ENCODE measurements at places on chromosomes 2 and 18.

- DNase-seq, result no peak
Measured at GRCh38 chr2:11748018-11748860, 1.8 kb downstream of the LPIN1 start.

GRCh38 chr18:32019251-32019948, 775 bp downstream of the RNF125 start:
- peak; percentile 67 for DNase-seq

DNA sequence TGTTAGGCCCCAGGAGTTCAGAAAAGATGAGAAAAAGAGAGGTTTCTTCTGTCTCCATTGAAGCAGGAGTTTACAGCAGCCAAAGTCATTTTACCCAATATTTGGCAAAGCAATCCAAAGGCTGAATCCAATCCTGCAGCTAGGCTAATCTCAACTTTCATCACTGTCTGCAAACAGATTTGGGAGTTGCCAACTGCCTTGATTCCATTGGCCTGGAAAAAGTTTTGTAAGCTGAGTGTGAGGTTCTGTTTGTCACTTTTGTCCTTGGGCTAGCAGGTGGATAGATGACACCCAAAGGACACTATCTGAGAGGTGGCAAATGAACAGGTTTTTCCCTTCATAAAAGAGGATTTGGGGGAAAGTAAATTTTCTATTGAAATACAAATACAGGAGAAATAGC, 56.6 kb upstream of the SETBP1 start:
- no peak for DNase-seq

DNA sequence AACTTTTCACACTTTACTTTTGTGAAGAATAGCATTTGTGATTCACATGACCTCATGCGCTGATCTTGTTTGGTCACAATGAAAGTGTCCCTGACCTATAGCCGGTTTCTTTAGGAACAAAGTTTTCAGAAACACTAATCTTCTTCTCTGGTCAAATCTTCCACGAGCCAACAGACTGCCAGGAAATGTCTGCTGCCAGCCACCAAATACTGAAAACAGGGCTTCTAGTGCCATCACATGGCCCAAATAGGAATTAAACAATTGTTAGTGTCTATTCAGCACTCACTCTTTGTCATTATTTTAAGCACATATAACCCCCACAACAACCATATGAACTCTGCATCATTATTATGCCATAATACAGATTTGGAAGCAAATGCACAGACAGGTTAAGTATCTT, 286.5 kb upstream of the SYT4 start:
- DNase-seq, result no peak

- DNase-seq, result no peak
Measured at GRCh38 chr2:212915121-212915782, 236.2 kb downstream of the IKZF2 start.

DNA sequence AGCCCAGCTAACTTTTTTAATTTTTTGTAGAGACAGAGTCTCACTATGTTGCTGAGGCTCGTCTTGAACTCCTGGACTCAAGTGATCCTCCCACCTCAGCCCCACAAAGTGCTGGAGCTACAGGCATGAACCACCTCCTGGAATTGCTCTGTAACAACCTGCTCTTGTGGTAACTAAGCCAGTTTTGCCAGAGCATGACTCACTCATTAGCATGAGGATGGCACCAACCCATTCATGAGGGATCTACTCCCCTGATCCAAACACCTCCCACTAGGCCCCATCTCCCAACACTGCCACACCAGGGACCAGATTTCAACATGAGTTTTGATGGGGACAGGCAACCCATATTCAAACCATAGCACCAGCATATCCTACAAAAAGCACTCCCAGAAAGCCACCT, 348.9 kb upstream of the RAB12 start:
- no peak for DNase-seq

GRCh38 chr2:19038071-19039015, 320.1 kb downstream of the OSR1 start:
- no peak for DNase-seq

DNA sequence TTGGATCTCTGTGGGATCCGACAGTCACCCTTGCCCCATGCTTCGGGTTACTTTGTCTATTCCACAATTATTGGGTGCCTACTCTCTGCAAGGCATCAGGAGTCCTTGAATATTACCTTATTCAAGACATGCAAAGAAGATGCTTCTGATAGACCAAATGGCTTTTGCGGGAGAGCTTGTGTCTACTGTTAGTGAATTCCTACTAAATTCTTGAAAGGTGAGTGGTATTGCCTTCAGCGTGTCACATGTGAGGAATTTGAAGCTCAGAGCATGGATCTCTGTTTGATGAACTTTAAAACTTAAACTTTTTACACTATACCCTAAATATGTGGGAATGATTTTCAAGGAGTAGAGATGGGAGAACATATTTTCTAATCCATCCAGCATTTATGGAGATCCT, 184.4 kb downstream of the LTBP1 start:
- no peak for DNase-seq

GRCh38 chr2:145743011-145743410, 1223.1 kb upstream of the ZEB2 start:
- no peak for DNase-seq

- DNase-seq, result no peak
Measured at GRCh38 chr2:134398300-134398699, 144.4 kb downstream of the MGAT5 start.

DNA sequence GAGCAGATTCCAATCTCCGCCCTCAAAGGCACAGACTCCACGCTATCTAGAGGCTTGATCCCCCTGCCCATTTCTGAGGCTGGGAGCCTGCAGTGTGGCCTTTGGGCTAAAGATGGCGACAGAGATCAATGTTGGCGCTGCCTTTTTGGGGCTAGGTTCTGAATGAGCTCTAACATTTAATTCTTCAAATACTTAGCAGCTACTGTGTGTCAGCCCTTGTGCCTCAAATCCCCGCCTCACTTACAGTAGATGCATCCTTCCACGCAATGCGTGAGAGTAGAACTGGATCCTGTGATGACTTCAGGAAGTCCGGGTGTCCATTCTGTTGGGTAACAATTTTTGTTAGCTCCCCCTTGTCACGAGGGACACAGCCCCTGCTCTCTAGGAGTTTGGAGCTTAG, 12.4 kb downstream of the IL1F10 start:
- DNase-seq, result no peak

Data from NCI-H510A (cell line).